Stimulated activated CD8-positive, alpha-beta memory T cell treated with anti-CD3 and anti-CD28 coated beads, Interleukin-4, amount 100 ng/mL, for 1 hour (primary cell): ENCODE measurements at places on chromosomes 4 and X.

- no peak for DNase-seq
These were observed 534.7 kb downstream of the KCNIP4 start for GRCh38 chr4:21413807-21414370.

DNA sequence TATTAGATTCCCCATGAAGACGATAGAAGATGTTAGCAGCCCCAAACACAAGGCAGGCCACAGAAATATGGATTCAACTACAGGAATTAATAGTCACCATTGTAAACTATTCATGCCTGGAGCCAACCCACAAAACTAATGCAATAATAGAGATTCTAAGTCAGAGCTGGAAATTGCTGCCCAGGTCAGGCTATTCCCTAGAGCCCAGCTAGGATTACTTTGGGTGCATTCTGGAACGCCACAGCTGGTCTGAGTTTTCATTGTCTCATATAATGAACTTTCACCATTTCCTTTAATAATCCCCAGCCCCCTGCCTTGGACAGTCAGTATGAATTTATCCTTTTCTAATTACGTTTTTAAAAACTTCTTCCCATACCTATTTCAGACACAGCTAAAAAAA is 252.6 kb downstream of the PAPSS1 start:
- no peak for DNase-seq

DNA sequence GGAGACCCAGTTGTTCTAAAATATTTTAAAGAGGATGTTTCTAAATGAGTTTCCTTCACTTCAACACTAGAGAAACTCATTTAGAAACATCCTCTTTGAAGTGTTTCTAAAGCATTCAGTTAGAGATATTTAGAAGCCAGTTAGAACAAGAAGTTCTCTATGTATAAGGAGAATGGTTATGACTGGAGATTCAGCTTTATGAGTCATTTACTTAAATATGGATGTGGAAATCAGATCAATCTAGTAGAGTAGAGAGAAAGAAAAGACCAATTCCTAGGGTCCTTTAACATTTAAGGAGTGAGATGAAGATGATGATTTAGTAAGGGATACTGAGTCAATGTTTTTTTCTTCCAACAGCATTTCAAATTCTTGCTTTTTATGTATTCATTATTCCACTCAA is 234.1 kb downstream of the GRXCR1 start:
- no peak for DNase-seq

DNA sequence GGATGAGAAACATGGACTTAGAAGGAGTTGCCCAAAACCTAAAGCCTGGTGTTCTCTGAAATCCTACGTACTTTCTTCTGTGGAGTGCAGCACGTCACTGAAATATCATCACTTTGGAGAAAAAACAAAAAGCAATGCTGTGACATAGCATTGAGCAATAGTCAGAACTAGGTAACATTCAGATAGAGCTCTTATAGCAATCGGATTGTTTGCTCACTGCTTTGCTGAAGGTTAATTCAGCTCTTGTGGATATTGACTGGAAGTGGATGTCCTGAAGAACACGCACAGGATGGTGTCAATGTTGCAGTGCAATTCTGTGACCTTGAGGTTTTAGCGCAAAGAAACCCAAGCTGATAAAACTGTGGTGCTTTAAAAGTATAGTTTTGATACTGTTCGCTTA is 114.2 kb upstream of the GRXCR1 start:
- DNase-seq = no peak

DNA sequence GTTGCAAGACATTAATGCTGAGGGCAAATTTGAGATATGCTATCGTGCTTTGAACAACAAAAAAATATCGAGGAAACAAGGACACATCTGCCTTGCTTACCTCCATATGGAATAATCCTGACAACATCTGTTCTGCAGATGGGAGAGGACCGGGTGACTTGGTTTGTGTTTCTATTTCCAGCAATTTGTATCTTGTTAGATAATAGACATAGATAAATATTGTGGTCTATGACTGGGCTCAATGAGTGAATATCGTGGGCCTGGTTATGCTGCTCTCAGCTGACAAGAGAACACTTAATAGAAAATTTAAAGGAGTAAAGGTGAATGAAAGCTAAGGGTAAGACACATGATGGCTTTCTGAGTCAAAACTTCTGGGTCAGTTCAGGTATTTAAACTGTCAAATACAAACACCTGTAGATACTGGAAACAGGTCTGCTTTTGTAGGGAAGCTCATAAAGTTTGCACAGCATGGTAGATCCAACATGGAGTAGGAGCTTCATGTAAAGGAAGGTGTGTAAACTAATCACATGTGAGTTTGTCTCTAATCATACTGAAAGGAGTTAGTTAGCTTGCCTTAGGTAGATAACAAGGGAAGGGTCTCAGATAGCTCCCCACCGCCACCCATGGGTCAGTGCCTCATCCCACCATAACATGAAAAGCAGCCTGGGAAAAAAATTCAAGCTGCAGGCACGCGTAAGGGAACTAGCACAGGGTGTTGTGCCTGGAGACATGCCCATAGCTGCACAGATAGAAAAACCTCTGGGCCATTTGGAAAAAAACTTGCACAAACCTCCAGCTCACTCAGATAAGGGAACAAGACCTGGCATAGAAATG is 904.1 kb upstream of the EPHA5 start:
- no peak for DNase-seq
